ENCODE measurements at places on chromosomes 6 and 20.

- no peak for DNase-seq
Observed at GRCh38 chr6:6460416-6460815, 128.1 kb upstream of the LY86 start.

DNA sequence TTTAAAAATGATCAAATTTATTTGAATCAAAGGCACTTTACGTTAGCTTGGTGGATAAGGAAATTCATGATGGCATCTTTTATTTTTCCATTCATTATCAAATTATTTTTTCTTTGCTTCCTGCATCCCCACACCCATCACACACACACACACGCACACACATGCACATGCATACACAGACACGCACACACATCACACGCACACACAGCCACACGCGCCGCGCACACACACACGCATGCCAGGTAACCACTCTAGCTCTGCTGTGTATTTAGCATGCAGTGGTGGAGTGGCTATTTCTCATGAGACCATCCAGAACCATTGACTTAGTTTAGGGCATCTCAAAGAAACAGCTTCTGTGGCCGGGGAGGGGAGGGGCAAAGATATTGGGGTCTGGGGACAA, 47.0 kb downstream of the GNAS start:
- DNase-seq = no peak

DNA sequence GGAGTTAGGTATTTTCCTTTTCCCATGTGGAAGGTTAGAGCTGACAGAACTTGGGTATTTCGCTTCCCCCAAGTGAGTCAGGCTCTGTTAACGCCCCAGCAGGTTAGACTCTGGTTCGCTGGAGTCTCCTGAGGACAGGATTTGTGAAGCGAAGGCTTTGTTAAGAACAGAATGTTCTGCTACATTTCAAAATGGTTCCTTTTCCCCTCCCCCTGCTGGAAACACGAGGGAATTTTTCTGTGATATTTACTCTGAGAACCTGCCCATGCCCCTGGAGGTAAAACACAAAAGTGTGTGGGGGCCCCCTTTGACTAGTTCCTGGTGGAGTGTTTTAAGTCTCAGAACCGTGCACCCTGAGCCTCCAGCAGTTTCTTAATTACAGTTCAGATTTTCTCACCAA, 731.4 kb upstream of the CITED2 start:
- DNase-seq = no peak

DNA sequence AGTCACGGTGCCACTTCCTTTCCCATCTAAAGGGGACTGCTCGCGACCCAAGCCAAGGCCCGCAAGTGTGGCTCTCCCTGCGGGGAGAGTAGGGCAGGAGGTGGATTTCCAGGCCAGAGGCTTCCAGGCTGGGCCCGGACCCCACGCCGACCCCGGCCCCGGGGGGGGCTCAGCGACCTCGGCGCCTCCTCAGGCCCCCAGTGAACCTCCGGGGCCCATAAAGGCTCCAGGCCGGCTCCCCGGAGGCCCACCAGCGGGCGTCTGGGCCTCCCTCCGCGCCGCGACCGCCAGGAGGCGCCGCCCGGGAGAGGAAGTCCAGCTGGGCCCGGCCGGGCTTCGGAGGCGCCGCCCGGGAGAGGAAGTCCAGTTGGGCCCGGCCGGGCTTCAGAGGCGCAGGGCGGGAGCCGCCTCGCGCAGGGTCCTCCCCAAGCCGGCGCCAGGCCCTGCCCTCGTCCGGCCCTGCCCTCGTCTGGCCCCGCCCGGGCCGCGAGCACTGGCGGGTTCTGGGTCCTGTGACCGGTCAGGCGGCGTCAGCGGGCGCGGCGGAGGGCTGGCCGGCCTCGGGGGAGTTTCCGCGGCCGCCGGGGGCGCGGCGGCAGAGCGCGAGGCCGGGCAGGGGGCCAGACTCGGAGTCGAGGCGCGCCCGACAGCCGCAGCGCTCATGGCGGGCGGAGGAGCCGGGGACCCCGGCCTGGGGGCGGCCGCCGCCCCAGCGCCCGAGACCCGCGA, at the start of gene RAB32:
RAB32 (plus strand) TSS at position 623 of the 729 bp plus-strand sequence; CDS start at position 662, 39 bp downstream.
- DNase-seq = no peak

- no peak for DNase-seq
Observed at GRCh38 chr20:1397710-1398109, 4.9 kb upstream of the FKBP1A start.

DNA sequence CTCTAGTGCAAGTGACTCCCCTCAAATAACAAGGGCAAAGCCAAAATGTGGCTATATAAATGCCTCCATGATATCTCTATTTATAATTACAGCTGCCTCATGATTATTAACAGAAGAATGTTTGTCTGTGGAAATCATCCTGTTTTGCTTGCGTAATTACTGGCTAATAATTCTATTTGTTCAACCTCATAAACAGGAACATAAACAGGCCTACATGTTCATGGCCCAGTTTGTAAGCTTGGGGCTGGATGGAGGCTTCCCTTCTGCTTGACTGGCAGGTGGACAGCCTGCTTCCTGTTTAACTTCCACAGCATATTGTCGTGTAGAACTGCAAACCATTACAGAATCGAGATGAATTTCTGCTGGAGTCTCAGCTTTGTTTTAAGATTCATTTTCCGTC, 766.0 kb upstream of the MAP3K7 start:
- DNase-seq = no peak

GRCh38 chr6:36963451-36964290, 9.1 kb downstream of the PI16 start:
- no peak for DNase-seq

DNA sequence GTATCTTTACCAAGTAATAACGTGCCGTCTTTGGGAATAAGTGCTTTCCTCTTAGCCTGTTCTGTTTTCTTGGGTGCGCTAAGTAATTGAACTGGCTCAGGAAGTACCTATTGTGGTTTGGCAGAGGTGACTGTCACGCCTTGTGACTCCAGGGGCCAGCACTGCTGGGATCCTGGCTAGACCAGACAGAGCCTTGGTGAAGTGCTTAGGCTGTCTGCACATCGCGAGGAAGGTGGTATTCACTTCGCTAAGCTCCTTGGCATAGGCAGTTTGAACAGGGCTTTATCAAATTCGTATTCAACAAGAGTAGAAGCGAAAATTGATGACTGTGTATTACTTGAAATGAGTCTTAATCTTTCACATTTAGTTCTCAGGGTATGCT, 17.6 kb downstream of the PRDM1 start:
- no peak for DNase-seq

- DNase-seq = no peak
Observed at GRCh38 chr6:38906582-38906981, 142.0 kb upstream of the GLP1R start.

DNA sequence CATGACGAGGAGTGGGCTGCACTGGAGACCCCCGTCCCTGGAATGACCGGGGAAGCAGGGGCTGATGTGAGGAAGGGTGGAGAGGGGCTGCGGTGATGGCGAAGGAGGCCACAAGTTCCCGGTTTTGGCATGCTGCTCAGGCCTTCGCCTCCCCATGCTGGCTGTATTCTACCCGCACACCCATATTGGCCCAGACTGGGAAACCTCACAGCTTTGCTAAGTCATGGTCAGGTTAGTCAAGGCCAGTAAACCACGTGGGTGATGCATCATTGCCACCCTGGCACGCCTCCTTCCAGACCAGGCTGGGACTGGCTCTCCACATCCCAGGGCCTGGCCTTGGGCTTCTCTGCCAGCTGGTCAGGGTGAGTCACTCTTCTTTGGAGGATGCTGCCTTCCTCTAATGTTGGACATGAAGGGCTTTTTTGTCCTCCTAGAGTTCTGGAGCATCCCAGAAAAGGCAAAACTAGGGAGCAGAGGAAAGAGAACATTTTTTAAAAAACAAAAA, 53.8 kb downstream of the PCNA start:
- no peak for DNase-seq

DNA sequence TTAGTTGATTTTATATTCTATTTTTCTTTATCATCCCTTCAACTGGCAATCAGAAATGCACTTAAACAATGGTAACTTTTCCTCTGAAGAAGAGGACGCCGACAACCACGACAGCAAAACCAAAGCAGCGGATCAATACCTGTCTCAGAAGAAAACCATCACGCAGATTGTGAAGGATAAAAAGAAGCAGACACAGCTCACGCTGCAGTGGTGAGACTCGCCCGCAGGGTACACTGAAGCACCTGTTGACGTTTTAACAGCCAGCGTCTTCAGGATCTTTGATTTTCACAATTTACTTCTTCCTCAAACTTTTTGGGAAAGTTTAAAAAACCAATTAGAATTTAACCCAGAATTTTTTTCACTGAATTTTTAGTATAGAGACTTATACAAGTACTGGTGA, 701 bp downstream of the RFX6 start:
- DNase-seq = no peak

DNA sequence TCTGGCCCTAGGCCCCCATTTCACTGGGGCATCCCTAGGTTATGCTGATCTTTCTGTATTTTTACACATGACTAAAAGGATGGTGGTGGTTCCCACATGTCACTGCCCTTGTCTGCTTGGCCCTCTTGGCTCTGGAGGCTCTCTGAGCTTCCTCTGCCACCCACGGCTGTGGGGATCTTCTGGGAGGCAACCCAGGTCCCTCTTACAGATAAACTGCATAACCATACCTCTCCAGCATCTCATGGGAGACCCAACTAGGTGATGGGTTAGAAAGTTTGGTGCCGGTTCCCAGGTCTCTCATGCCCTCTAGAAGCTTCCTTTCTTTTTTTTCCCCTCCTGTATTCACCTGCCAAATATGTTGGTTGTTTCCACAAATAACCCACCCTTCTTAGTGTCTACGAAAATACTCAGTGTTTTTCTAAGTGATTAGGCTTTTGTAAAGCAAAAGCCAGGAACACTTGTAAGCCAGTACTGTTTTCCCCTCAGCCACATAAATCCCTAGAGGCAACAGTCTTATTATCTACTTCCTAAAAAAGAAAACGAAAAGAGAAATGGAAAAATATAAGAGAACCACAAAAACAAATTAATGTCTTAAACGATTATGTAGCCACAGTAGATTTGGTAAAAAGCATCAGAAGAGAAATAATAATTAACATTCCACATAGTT, 71.7 kb upstream of the SMLR1 start:
- no peak for DNase-seq

DNA sequence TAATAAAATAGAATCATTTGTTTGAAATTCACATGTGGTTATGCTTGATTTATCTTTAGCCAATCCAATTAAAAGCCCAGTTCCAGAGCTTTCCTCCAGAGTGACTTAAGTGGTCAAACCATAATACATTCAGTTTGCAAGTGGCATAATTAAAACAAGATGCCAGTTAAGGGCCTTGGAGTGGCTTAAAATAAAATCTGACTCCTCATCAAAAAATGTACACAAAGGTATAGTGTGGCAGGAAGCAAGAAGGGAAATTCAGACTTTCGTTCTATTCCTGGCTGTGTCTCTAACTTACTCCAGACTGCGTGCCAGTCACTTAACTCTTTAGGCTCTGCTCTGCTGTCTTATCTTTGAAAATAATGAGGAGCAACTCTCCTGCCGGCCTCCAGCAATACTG, 251.3 kb upstream of the PRND start:
- no peak for DNase-seq

- DNase-seq = no peak
Observed at GRCh38 chr6:122200440-122200839, 199.0 kb upstream of the HSF2 start.

- DNase-seq = no peak
Observed at GRCh38 chr6:75065523-75065922, 140.3 kb downstream of the COL12A1 start.

DNA sequence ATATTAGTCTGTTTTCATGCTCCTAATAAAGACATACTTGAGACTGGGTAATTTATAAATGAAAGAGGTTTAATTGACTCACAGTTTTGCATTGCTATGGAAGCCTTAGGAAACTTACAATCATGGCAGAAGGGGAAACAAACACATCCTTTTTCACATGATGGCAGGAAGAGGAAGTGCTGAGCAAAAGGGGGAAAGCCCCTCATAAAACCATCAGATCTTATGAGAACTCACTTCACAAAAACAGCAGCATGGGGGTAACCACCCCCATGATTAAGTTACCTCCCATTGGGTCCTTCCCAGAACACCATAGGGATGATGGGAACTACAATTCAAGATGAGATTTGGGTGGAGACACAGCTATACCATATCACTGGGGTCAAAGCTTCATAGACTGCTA, 254.2 kb downstream of the ERMARD start:
- DNase-seq = no peak

DNA sequence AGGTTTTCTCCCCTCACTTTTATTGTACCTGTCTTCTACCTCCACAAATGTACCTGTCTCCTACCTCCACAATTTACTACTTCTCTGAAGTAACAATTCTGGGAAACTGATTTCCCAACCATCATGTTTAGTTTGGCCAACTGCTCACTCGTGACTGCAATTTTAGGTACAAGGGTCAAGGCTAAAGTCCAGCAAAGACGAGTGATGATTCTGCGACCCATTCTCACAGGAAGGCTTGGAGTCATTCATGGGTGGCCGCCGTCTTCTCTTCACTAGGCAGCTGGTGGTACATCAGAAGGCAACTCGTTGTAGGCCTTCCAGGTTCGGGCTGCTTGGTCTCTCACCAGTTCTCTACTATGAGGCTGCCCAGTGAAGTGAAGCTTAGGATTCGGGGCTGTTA, 483.8 kb upstream of the JARID2 start:
- DNase-seq = no peak
